G401 (cell line): ENCODE measurements at places on chromosomes 1 and 21. TPM values are rescaled to one million over a fixed set of nuclear protein-coding genes. Genes with fewer than 3 reads are reported as not detected.

Gene MLLT11
- 8.1 and 11.0 TPM in 2 replicates for total RNA-seq

Gene SAMD13
- total RNA-seq, result not detected in 2 replicates

Gene OR2T11
- total RNA-seq, result not detected in 2 replicates

Gene ADAMTSL4
- 20.0 and 22.9 TPM in 2 replicates for total RNA-seq

- DNase-seq, result no peak
Observed at GRCh38 chr1:47420547-47420946, 4.5 kb downstream of the FOXE3 start.

- DNase-seq, result no peak
Observed at GRCh38 chr1:107689733-107690132, 275.2 kb downstream of the VAV3 start.

GRCh38 chr1:206633708-206634121, 1.6 kb upstream of the DYRK3 start:
- DNase-seq, result no peak

DNA sequence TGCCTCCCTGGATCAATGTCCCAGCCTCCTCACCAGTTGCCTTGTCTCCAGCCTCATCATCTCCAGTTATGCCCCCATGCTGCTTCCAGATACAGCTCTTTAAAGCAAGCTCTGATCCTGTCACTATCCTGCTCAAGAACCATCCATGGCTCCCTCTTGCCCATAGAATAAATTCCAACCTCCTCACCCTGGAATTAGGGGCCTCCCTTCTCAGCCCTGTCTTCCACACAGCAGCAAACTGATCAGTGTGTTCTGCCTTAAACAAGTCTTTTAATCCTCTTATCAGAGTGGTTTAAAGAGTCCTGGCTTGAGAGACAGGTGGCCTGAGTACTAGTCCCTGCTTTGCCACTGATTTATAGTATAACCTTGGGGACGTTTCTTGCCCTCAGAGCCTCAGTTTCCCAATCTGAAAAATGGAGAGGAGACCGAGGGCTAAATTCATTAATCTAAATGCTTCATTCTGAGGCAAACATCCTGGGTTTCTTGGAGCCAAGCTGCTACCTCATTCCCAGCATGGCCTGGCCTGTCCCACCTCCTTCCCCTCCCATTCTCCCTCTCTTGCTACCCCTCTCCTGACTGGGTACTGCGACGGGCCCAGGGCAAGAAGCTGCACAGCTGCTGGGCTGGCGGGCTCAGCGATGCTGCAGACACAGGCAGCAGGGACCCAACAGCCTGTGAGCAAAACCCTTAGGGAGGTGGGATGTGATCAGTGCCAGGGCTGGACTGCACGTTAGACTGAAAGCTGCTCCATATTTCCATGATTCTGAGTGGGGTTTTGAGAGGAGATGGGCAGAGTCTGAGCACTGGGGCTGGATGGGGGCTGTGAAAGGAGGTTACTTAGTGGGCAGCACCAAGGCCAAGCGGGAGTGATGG, 221.4 kb downstream of the PTPRU start:
- DNase-seq, result no peak

GRCh38 chr1:18723701-18724411, 93.2 kb downstream of the PAX7 start:
- no peak for DNase-seq

- no peak for DNase-seq
Observed at GRCh38 chr1:224300346-224300745, 29.6 kb downstream of the NVL start.

DNA sequence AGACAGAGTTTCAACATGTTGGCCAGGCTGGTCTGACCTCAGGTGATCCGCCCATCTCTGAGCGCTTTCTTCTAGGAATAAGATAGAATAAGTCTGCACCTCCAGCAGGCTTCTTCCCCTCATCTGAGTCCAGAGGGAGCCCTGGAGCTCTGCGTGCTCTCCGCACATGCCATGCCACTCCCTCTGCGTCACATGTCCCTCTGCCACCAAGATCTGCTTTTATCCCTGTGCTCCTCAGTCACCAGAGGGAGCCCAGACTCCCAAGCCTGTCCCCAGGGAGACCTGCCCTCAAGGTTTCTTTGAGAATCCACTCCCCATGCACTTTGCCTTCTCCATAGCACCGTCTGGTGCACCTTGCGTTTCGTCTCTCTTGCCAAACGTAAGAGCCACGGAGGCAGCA, 213.0 kb downstream of the CAMTA1 start:
- no peak for DNase-seq

DNA sequence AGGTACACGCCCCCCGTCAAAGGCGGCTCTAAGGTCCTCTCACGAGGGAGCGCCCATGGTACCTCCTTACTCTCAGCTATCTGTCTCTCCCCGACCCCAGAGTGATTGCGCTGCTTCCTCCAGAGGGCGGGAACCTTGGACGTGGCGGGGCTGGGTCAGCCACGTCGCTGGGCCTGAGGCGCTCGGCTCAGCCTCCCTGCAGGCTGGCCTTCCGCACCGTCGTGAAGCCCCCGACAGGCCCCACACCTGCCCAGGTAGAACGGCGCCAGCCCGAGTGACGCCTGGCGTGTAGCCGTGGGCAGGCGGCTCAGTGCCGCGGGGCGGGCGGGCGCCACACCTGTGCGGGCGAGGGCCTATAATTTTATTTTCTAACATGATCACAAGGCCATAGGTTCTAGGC, 122.2 kb upstream of the BEND5 start:
- DNase-seq, result no peak

DNA sequence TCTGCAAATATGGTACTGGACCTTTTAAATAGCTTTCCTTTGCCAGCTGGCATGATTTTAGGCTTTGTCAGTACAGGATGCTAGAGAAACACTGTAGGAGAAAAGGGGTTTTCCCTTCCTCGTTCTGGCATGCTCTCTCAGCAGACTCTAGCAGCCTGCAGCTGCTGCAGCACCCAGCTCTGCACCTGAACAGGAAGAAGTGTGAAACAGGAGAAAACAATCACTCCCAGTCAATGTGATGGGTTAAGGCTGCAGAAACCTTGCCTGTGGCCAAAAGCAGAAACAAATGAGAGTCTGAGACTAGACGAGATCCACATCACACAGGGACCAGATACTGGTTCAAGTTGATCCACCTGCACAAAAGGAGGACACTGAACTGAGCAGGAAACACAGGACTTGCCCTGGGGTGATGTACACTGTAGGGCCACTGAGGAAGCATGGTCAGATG, 21.2 kb downstream of the OVGP1 start:
- DNase-seq, result peak; percentile 1

GRCh38 chr1:110212169-110213142, 2.3 kb downstream of the KCNC4 start:
- peak; percentile 80 for DNase-seq

GRCh38 chr1:24455272-24455671, 39.7 kb downstream of the NIPAL3 start:
- DNase-seq, result no peak
